Substantia nigra (tissue), 51 donors: ENCODE measurements at places on chromosomes 6 and 20.

GRCh38 chr20:1971893-1972586, 21.8 kb downstream of the PDYN start:
- no peak for DNase-seq

DNA sequence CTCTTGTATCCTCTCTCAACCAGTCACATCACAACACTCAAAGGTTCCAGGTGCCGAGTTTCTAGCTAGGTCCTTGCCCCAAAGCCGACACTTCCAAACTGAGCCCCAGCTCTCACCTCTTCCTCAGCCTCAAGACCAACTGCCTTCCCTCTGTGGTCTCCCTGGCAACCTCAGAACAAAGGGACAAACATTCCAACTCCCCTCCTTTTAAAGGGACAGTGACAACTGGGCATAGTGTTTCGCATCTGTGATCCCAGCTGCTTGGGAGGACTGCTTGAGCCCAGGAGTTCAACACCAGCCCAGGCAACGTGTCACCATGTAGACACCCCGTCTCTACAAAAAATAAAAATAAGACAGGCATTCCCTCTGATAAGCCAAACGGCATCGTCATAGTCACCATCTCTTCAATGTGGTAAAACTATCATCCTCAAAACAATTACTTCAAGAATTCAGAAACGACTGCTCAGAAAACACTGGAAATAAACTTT, 11.3 kb downstream of the DIDO1 start:
- no peak for DNase-seq

DNA sequence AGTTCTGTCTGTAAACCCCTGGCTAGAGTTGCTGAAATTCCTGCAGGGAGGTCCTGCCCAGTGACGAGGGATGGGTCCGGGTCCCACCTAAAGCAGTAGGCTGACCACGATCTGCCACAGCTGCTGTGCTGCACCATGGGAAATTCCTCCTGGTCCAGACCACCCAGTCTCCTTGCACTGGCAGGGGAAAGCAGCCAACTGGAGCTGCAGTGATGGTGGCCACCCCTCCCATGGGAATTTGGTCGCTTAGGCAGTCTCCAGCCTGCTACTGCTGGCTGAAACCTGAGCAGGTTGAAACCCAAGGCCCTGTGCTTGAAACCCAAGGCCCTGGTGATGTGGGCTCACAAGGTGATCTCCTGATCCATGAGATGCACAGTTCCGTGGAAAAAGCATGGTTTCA, 23.9 kb upstream of the MOXD1 start:
- DNase-seq: no peak

DNA sequence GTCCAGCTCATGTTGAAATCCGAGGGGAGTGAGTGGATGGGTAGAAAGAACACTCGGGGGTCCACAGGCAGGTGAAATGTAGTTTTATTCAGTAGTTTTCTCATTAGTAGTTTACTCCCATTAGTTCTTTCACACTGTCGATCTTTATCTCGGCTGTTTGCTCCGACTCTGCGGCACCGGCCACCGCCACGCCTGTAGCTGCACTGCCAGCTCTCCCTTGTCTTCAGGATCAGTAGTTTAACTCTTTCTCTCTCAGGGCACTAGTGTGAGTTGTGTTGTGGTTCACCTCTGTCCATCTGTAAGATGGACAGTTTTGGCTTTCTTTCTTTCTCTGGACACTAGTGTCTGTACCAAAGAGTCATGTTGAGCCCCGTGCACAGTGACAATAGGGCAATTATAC, 195.7 kb downstream of the LMBRD1 start:
- DNase-seq: no peak

DNA sequence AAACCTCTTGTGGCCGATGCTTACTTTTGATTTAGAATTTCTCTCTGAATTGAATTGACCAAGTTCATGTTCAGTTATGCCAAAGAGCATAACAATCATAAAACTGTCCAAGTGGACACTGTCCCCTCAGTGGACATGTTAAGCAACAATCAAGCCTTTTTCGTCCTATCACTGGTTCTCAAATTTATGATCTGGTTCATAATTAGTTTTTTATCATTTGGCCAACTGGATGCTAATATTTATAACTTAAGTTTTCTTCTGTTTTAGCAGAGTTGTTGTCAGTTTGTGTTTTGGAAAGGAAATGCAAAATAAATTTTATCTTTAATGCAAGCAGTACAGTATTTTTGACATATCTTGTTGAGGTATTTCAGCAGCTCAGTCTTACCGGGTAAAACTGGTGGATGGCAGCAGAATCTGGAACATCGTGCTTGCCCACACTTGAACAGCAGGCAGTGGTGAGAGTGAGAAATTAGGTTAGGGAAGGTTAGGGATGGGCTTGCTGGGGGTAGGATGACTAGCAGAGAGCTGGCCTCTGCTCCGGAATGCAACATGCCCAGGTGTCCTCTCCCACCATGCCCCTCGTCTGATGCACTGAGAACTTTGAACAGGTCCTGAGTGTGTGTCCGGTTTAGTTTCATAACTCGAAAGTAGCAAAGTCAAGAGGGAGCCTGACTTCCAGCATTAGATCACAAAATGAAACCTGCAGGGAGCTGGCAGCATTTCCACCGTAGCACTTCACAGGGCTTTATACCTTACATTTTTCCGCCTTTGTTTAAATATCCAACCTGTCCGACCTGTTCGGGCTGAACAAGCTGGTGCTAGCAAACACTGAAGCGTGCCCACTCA, 93.1 kb downstream of the RREB1 start:
- no peak for DNase-seq

DNA sequence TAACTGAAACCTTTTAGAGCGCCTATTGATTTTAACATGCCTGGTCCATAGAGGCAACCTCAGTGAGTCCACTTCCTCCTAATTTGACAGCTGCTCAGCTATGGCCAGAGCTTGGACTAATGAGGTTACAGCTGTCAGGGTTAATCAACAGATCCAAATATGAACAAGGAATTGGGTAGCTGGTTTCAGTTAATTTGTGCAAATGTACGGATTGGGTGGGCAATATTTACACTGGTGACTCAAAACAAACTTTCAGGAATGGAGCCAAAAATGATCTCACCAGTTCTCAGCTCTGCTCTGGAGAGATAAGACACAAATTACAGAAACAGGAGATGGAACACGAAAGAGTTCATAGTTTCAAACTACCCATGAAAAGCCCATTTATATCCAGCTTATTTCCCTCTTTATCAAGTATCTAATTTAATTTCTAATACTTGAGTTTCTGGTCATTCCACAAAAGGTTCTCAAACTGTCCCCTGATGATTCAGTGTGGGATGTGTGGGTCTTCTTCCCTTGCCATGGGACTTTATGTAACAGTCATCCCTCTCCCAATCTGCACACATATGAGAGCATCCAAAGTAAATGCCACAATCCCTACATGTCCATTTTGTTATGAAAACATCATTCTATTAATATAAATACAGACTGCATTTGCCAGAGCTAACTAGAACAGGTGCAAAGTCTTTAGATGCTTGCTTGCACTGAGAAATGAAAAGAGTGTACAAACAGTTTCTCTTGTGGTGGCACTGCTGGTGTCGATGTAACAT, 149.9 kb downstream of the RPS12 start:
- DNase-seq: no peak

DNA sequence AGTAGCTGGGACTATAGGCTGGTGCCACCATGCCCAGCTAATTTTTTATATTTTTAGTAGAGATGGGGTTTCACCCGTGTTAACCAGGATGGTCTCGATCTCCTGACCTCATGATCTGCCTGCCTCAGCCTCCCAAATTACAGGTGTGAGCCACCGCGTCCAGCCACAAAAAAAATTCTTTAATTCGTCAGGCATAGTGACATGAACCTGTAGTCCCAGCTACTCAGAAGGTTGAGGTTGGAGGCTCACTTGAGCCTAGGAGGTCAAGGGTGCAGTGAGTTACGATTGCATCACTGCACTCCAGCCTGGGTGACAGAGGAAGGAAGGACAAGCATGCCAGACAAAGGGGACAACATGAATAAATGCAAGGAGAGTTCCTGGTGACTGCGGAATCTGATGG, 19.5 kb upstream of the ASXL1 start:
- DNase-seq: no peak

- DNase-seq: no peak
Measured at GRCh38 chr20:40393197-40394079, 295.6 kb downstream of the MAFB start.

DNA sequence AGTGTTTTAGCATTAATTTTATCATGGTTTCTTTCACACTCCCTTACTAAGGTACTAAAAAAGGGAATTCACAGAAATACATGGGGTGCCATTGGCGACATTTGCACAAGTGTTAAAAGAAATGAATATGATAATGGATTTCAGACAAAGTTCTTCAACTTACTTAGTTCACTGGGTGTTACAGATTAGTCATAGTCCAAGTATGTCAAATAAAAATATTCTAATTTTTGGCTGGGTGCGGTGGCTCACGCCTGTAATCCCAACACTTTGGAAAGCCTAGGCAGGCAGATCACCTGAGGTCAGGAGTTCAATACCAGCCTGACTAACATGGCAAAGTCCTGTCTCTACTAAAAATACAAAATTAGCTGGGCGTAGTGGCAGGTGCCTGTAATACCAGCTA, 286.1 kb upstream of the TFAP2D start:
- DNase-seq: no peak

DNA sequence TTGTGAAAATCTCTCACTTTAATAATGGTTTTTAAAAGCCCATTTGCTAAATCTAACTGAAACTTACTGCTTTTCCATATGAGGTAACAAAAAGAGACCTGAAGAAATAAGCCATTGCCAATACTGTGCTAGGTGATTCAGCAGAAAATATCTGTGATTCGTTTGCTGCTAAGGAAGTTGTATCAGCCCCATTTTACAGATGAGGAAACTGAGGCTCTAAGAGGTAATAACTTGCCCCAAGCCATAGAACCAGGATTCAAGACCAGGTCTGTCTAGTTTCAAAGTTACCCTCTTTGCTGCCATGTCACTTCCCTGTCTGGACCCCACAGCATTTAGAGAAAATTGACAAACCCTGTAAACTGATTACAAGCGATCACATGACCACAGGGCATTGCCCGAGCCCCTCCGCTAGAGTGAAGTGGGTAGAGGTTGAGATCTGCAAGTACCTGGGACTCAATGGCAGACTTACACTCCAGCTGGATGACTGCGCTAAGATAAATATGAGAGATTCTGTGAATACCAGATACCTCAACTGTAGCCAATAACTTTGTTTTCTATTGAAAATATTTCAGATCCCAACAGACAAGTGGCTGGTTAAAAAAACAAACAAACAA, 69.3 kb downstream of the TNFRSF21 start:
- no peak for DNase-seq

DNA sequence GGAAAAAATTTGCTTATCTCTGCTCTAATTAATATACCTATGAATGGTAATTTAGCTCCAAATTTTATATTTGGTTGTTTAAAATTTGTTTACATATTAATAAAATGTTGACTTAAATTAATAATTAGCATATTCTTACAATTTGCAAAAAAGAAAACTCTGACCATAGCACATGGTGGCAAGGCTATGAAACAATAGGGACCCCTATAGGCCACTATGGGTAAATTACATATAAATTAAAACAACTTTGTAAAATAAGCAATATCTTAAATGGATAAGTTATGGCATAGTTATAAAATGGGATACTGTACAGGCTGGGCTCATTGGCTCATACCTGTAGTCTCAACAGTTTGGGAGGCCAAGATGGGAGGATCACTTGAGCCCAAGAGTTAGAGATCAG, 76.0 kb downstream of the MKKS start:
- DNase-seq: no peak

DNA sequence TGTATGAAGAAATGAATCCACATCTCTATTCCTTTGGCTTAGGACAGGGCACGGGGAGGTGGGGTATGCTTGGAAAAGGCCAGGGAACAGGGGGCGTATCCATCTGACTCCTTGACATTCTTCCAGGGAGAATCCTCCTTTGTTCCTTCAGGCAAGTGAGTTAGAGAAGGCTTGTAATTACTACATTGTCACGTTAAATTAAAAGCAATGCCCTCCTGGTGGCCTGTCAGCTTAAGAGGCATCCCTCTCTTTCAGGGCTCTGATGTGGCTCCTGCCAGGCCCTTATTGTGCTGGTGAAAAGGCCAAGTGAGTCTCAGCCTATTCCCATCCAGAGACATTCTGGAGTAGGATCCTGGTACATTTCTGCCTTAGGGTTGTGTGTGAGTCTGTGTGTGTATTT, 128.3 kb downstream of the FOXA2 start:
- DNase-seq: no peak

GRCh38 chr20:57229490-57229889, 37.0 kb downstream of the BMP7 start:
- DNase-seq: no peak

DNA sequence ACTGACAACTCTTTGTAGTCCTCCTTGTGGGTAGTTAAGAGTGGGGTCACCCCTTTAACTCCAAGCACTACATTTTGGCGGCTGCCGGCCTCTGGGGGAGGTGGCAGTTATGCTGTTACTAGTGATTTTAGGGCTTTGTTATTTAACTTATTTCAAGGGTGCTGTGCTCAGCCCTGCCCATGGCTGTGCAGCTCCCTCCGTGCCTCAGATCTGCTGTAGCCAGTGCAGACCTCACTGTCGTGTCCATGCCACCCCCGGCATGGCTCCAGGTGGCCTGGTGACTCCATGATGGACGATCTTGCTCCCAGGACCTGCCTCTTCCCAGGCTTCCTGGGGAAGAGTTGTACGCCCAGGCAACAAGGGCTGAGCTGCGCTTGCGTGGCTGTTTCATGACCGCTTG, 15.4 kb downstream of the UQCC2 start:
- DNase-seq: no peak
